GM13977 (cell line): ENCODE measurements at places on chromosomes 13 and 19.

DNA sequence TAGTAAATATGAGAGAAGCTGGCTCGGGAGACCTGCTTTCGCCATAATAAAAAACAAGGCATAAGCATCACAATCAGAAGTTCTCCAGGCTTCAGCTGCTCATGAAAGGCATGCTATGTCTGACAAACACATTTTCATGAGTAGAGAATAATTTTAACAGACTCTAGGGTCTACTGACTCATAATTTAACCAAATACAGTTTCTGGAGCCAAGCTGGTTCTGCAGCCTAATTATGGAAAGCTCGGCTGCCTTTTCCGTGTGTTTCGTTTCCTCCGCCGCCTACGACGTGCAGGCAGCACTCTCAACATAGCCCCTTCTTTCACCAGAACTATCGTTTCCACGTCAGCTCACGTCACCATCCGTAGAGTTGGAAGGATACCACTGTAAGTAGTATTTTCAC, 5.7 kb downstream of the MCF2L start:
- DNase-seq, result no peak

DNA sequence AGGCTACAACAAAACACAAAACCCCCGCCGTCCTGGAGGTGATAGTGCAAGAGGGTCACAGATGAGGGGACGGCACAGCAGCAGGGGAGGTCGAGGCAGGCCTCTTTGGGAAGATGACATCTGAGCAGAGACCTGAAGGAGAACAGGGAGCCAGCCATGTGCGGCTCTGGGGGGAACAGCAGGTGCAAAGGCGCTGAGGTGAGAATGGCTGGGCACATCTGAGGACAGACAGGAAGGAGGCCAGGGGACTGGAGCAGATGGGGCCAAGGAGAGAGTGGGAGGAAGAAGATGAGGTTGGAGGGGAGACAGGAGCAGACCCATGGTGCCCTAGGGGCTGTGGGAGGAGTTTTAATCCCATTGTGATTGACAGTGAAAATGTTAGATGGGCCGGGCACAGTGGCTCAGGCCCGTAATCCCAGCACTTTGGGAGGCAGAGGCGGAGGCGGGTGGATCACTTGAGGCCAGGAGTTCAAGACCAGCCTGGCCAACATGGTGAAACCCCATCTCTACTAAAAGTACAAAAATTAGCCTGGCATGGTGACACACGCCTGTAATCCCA, 1.8 kb upstream of the CKM start:
- DNase-seq, result no peak

DNA sequence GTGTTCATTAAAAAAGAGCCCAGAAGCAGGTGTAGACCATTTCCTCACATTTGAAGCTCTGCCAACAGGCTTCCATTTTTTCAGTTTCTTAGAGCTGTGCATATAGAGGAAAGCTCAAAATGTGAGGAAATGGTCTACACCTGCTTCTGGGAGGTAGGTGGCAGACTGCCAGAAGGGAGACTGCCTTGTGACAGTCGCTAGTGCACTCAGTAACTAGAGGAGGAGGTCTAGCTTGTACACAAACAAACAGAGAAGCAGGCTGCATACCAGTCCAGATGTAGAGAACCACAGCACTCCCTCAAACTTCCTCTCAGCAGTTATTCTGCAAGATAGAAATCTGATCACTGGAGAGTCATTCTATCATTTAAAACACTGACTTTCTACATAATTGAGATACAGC, 800.2 kb downstream of the EFNB2 start:
- no peak for DNase-seq

GRCh38 chr19:4730740-4731171, 7.1 kb upstream of the DPP9 start:
- no peak for DNase-seq

- DNase-seq, result no peak
These were observed 222.1 kb downstream of the ZIC5 start for GRCh38 chr13:99749271-99750019.
